ENCODE measurements at places on chromosomes 12 and 14.

DNA sequence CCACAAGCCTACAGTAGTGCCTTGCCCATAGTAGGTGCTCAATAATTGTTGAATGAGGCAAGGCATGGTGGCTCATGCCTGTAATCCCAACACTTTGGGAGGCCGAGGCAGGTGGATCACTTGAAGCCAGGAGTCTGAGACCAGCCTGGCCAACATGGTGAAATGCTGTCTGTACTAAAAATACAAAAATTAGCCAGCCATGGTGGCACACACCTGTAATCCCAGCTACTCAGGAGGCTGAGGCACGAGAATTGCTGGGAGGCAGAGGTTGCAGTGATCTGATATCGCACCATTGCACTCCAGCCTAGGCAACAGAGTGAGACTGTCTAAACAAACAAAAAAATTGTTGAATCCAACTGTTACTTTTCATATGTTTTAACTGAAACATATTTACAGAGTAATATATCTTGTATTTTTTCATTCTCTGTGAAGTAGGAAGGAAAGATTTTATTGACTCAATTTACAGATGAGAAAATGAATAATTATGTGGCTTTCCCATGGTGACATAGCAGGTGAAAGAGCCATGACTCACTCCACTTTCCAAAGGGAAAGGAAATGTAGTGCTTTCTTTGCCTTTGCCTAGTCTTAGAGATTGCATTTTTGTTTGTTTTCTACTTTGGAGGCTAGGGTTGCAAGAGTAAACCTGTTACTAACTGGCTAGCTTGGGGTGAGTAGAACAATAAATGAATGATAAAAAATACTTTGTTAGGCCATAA, 95.4 kb upstream of the SLC38A4 start:
- DNase-seq = no peak

- DNase-seq = no peak
Measured at GRCh38 chr14:93101181-93101580, 14.5 kb downstream of the ITPK1 start.

DNA sequence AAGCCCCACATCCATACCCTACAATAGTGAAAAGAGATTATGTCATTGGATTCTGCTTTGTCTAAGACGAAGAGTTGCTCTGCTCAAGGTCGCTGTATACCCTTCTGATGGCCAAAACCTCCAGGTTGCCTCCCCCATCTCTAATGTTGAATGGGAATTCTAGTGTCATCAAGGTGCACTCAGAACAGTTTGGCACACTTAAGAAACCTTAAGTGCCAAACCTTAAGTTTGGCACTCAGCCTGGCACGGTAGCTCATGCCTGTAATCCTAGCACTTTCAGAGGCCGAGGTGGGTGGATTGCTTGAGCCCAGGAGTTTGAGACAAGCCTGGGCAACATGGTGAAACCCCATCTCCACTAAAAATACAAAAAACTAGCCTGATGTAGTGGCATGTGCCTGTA, 1245.6 kb upstream of the SEL1L start:
- no peak for DNase-seq

DNA sequence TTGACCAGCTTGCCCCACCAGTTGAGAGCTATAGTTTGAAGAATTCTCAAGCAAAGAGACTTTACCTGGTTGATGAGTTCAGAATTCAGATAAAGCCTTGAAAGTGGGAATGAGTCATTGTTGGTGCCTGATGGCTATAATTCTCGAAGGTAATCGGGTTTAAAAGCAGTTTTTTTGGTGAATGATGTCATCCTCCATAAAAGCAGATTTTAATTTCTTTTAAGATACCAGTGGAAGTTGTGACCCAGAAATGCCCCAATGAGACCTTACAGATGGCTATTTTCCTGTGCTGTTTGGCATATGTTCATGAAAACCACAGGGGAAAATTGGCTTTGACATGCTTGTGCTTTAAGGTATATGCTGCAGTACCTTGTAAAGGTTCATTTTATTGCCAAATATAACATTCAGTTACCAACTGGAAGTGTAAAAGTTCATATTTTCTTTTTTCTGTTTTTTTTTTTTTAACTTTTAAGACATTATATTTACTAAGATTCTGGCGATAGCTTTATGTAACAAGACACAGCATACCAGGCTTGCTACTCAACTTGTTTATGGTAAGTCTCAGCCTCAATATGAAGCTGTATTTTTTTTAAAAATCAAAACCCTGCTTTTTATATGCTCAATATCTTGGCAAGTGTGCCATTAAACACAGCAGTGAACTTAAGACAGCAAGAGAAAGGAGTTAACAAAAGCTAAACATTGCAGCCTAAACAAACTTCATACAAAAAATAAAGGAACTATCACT, 119.3 kb downstream of the LMNTD1 start:
- no peak for DNase-seq

DNA sequence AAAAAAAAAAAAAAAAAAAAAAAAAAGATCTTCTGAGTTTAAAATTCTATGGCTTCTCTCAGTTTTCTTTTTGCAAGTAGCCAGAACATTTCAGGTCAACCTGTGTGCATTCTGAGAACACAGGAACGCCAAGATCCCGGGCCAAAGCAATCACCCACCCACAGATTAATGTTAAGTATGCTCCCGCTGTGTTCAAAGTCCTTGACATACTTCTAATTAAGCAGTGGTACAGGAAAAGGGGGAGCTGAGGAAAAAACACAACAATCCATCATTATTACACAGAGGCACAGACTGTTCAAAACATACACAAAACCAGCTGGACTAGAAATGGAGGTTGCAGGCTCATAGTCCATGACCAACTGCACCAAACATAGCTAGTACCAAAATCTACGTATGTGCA, 2.8 kb downstream of the FBXO21 start:
- no peak for DNase-seq

- no peak for DNase-seq
Measured at GRCh38 chr14:30125322-30125979, 197.8 kb upstream of the PRKD1 start.

DNA sequence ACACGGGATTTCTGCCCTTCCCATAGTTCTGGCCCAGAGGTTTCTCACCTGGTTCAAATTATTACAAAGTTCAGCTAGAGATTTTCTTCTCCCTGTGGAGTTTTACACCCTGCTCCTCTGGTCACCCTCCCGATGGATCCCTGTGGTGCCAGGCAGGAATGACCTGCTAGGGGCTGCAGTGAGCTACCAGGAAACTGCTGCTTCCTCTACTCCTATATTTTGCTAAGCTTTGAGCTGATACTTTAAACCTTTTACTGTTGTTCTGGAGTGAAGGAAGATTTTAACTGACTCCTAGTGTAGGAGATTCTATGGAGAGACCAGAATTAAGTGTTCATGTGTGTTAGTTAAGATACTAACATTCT, 30.4 kb upstream of the LRIG3 start:
- DNase-seq = no peak

DNA sequence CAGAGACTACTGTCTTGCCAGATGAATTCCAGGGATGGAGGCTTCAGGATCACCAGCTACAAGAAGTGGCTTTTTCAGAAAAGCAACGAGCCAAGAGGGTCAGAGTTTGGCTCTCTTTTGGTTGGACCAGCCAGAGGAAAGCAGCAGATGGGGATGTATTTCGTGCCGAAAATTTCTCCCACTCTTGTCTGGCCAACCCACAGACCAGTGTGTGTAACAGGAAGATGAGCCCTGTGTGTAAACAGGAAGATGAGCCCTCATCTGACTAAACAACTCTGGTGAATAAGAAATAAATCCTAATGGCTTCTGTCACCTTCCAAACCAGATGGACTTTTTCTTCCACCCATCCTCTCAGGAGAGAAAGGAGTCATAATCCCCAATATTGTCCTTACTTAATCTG, 13.1 kb downstream of the GPR68 start:
- no peak for DNase-seq

DNA sequence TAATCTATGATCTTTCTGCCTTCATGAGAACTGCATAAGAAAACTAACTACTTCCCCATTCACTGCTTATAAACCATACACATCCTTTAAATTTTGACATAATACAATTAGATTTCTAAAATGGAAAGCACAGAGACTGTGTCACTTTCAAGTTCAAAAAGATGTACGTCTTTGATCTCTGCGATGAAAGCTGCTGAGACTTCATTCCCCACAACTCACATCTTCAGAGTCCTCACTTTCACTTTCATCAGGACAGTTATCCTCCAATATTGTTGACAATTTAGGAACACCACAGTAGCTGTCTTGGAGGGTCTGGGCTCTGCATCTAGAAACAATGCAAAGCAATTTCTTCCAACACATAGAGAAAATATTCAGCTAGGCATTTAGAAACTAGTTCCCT, 47.9 kb upstream of the KCNC2 start:
- no peak for DNase-seq

Measured in right lobe of liver (tissue), 6 donors.